Activated CD8-positive, alpha-beta memory T cell treated with anti-CD3 and anti-CD28 coated beads, Interleukin-2, amount 10 ng/mL, durations not matched to agents 7 days and 5 days (primary cell): ENCODE measurements at places on chromosomes 6 and 20. TPM values are rescaled to one million over a fixed set of nuclear protein-coding genes. Genes with fewer than 3 reads are reported as not detected.

DNA sequence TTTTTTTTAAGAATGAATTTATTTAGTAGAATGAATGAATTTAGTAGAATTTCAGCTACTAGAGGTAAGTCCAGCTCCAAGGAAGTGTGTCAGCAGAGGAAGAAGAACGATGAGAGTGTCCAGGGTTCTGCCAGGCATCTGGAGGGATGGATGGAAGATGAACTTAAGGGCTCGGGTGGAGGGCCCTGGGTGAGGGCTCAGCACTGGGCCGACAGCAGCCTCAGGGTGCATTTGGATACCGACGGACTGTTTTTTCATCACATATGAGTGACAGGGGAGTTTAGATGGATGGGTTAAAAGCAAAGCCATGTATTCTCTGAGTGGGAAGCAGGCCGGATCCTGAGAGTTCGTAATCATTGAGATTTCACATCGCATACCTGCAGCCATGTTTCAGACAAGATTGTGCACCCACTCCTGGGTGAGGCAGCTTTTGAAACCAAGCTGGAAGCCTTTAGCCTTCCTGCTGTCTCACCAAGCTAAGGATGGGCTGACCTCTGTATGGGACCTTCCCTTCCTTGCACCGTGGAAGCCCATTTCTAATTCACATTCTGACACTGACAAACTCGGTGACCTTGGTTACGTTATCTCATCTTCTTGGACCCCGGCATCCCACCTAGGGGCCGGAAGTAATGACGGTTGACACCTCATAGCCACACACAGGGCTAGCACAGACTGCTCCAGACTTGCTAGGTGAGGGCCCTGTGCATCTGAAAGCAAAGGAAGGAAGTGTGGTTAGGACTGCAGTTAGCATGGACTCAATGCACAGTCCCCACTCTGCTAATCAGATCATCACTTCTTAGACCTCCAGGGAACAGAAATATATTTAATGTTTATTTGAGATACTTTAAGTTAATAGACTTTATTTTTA, 228.5 kb downstream of the SLC24A3 start:
- peaks cover 2% of the 10 kb centered on the region for H3K27me3 ChIP-seq
- H3K4me1 ChIP-seq: peaks cover 28% of the 10 kb centered on the region
- peak; percentile 73 for DNase-seq
- H3K4me3 ChIP-seq: no peak overlapping the region
- peaks cover 2% of the 10 kb centered on the region for H3K36me3 ChIP-seq
- H3K27ac ChIP-seq: peak overlapping the region; percentile 21

DNA sequence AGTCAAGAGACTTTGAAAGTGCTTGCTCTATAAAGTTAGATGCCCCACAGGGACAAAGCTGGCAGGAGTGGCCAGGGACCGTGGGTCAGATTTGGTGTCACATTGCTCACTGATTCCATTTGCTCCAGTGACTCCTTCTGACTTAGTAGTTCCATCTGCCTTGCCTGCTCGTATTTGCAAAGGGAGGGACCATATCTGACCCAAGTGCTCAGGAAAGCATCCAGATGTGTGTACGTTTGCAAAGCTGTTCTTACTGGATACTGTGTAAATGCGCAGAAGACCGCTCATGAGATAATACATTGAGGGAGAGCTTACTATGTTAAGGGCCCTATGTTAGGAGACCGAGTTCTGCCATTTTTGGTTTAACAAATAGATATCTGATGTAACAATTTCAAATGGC, 21.2 kb upstream of the CCN6 start:
- H3K4me1 ChIP-seq: peaks cover 33% of the 10 kb centered on the region
- H3K36me3 ChIP-seq: no peaks in the 10 kb centered on the region
- no peak overlapping the region for H3K4me3 ChIP-seq
- no peak overlapping the region for H3K27ac ChIP-seq
- no peak for DNase-seq

DNA sequence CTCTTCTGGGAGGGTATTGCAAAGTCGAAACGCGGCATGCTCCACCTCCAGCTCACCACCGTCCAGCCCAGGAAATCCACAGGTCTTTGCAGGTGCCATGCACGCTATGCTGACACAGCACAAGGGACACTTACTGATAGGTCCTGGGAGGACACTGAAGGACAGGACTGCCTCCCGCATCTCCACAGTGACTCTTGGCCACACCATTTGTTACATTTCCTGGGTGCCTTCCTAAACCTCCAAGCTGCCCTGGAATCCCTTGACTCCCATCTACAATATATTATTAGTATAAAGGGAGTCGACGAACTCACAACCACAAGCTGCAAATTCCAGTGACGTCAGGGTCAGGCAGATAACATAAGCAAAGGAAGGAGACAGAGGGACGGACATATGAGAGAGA, 106.9 kb downstream of the JPH2 start:
- no peak for DNase-seq
- peaks cover 13% of the 10 kb centered on the region for H3K4me1 ChIP-seq
- no peak overlapping the region for H3K4me3 ChIP-seq

XKR7 gene
- not detected for total RNA-seq

DPPA5 gene
- total RNA-seq: not detected

BPIFB4 gene
- not detected for total RNA-seq

DNA sequence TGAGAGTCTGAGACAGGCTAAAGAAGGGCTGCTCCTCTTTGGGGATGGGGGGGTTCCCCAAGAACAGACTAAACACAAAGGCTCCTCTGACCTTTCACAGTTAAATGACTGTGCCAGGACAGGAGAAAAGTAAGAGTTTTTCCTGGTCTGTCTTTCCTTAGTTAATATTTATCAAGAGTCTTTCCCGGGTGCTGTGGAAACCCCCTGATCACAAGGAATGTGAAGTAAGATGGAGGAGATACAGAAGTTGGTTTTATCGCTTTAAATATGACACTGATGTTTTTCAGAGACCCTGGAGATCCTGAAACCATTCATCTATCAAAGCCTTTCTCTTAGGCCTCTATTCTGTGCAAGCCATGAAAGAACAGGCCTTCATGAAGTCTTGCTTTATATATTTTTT, 105.8 kb downstream of the RNF144B start:
- H3K27ac ChIP-seq: no peak overlapping the region
- no peak for DNase-seq
- H3K27me3 ChIP-seq: peaks cover 45% of the 10 kb centered on the region
- H3K4me1 ChIP-seq: no peaks in the 10 kb centered on the region
- no peak overlapping the region for H3K4me3 ChIP-seq

DNA sequence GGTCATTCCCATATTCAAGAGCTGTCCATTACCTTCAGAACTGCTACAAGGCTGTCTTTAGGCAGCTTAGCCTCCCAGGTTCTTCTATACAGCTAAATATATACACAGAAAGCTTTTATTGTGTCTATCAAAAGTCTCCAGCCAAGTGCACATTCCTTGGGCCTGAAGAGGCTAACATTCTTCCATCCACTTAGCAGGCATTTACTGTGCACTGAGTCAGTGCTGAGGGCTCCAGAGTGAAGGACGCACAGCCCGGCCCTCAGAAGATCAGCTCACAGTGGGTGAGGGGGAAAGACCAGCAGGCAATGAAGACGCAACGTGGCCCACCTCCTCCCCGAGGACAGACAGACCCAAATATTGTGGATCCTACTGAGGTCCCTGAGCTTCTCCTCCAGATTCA, 569.9 kb downstream of the CDH26 start:
- H3K4me1 ChIP-seq: no peaks in the 10 kb centered on the region
- no peaks in the 10 kb centered on the region for H3K27me3 ChIP-seq
- no peak for DNase-seq
- no peak overlapping the region for H3K27ac ChIP-seq

- no peak overlapping the region for H3K27ac ChIP-seq
- H3K4me1 ChIP-seq: no peaks in the 10 kb centered on the region
- H3K36me3 ChIP-seq: no peaks in the 10 kb centered on the region
- no peak for DNase-seq
- H3K4me3 ChIP-seq: no peak overlapping the region
These were observed 123.2 kb upstream of the BMP5 start for GRCh38 chr6:55998576-55998975.

PRRT1 gene
- 0.28 TPM for total RNA-seq

GRCh38 chr6:168212362-168212761, 107.2 kb downstream of the DACT2 start:
- no peaks in the 10 kb centered on the region for H3K4me1 ChIP-seq
- no peak overlapping the region for H3K4me3 ChIP-seq
- no peaks in the 10 kb centered on the region for H3K27me3 ChIP-seq
- no peak for DNase-seq

DNA sequence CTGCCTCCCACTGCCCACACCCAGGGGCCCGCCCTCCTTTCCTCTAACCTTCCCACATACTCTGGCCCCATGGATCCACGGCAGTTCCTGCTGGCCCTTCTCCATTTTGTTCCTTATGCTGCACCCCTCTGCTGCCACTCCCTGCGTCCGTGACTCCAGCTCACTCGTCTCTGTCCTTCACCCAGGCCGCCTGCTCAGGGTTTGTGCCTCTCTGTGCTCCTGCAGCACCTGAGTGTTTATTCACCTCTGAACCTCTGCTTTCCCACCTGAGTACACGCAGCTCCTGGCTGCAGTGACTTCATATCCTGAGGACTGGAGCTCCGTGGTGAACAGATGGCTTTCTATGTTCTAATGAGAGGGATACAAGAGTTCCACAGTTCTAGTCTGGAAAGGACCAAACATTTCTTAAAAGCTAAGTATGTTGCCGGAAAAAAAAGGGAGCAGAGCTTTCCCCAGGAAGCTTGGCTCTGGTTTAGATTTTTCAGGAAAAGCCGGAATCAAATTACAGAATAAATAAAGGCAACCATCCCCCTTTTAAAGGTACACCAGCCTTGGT, 1.5 kb upstream of the GNRH2 start:
- peak overlapping the region; percentile 2 for H3K27ac ChIP-seq
- peaks cover 29% of the 10 kb centered on the region for H3K4me1 ChIP-seq
- peaks cover 18% of the 10 kb centered on the region for H3K36me3 ChIP-seq
- H3K4me3 ChIP-seq: no peak overlapping the region

DNA sequence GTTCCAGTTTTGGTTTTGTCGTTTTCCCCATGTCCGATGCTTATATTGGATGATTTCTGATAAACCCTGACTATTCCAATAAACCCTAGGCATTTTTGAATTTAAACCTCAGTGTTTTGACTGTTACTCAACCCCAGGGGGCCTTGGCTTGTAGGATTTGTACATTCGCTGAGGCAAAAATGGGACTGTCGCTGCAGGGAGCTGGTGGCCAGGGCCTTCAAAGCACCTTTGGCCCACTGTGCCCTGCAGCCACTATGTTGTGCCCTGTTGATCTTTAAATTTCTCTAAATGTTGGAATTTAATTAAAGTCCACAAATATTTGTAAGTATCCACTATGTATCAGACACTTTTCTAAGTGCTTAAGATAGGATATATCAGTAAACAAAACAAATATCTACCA, 9.5 kb upstream of the NOL7 start:
- H3K36me3 ChIP-seq: peaks cover 15% of the 10 kb centered on the region
- H3K27ac ChIP-seq: no peak overlapping the region
- peaks cover 6% of the 10 kb centered on the region for H3K4me1 ChIP-seq
- no peak overlapping the region for H3K4me3 ChIP-seq
- no peak for DNase-seq

GRCh38 chr6:169324656-169325459, 71.2 kb upstream of the THBS2 start:
- H3K4me3 ChIP-seq: no peak overlapping the region
- no peak for DNase-seq
- H3K27ac ChIP-seq: no peak overlapping the region
- peaks cover 11% of the 10 kb centered on the region for H3K27me3 ChIP-seq
- no peaks in the 10 kb centered on the region for H3K36me3 ChIP-seq
